Activated CD4-positive, alpha-beta T cell treated with anti-CD3 and anti-CD28 coated beads, Interleukin-10, Interleukin-2, amounts not matched to agents 100 ng/mL and 50 ng/mL, durations not matched to agents 16 hours and 8 hours (primary cell): ENCODE measurements at places on chromosomes 5 and 9.

GRCh38 chr9:120820095-120820494, 22.6 kb downstream of the PSMD5 start:
- no peak for DNase-seq

GRCh38 chr9:107948601-107949000, 459.0 kb upstream of the KLF4 start:
- no peak for DNase-seq

DNA sequence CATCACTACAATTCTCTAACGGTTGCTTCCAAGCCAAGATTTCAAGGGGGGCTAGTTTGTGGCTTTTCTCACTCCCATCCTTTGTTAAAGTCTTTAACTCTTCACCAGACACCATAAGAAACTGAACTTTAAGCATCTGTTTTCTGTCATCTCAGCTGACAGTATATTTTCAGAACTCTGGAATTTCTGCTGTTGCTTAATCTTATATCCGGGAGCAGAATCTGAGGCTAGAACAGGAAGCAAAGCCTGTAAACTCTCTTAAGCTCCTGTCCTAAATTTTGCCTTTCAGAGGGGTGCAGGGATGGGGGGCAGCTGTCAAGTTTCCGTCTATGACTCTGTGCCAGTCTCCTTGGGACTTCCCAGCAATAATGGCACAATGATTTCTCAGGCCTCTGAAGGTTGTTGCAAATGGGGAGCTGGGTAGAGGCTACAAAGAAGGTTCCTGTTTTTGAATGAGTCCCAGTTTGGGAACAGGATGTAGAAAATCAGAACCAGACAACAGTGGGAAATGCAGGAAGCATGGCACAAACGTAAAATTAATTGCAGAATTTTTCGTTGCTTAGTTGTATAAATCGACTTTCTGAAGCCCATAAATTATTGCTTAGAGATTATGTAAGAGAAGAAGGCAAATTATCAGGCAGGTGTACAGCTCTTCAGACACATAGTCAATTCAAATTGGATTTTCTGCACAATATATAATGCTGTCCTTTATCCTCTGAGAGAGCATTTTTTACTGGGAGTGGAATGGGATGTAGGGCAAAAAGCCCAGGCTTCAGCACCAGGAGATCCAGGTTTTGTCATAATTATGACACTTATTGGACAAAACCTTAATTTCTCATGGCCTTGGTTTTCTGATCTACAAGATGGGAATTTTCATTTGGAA, 430.9 kb downstream of the DMAC1 start:
- no peak for DNase-seq

DNA sequence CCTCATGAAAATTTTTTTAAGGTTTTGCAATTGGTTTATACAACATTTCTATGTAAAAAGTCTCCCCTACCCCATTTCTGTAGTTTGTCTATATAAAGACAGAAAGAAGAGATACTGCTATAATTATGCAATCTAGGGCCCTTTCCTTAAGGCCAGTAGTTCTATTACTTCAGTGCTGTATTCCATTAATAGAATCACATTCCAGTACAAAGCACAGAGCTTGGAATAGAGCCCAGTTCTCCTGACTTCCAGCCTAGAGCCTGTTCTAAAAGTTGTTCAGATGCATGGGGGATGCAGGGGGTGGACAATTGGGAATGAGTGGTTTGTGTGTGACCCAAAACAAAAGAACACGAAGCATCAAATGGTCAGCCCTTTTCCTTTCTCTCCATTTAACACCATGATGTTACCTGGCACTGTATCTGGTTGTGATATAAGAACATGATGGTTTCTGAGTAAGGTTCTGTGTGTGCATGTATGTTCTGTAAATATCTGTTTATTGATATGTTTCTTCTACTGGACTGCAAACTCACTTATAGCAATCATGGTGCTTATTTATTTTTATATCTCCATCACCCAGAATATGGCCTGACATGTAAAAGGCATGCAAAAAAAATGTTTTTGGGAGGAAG, 8.2 kb upstream of the GRAMD2B start:
- DNase-seq = no peak

DNA sequence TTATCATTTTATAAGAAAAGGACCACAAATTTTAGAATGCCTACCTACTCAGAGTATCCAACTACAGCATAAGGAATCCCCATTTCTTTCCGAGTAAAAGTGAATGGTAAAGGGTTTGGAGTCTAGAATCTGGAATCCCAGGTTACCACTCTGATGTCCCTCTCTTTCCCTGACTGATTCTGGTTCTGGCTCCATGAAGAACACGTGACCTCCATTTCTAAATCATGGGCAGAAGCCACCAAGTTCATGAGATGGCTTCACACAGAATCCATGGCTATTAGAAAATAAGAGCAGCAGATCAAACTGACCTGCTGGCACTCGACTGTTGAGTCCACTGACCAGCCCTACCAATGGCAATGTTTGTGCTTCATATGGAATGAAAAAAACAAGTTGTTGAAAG, 40.7 kb downstream of the PFDN1 start:
- no peak for DNase-seq

- no peak for DNase-seq
Measured at GRCh38 chr5:108295578-108296368, 86.1 kb downstream of the FBXL17 start.

GRCh38 chr5:100519075-100519474, 16.1 kb upstream of the FAM174A start:
- no peak for DNase-seq

- DNase-seq = peak; percentile 87
Measured at GRCh38 chr5:142016556-142016955, 3.7 kb upstream of the GNPDA1 start.

- no peak for DNase-seq
Measured at GRCh38 chr5:34707451-34708107, 51.5 kb downstream of the RAI14 start.

GRCh38 chr9:29198861-29199260, 1625.6 kb upstream of the C9orf72 start:
- DNase-seq = no peak

- DNase-seq = no peak
Measured at GRCh38 chr5:994272-994607, 14.4 kb upstream of the NKD2 start.

DNA sequence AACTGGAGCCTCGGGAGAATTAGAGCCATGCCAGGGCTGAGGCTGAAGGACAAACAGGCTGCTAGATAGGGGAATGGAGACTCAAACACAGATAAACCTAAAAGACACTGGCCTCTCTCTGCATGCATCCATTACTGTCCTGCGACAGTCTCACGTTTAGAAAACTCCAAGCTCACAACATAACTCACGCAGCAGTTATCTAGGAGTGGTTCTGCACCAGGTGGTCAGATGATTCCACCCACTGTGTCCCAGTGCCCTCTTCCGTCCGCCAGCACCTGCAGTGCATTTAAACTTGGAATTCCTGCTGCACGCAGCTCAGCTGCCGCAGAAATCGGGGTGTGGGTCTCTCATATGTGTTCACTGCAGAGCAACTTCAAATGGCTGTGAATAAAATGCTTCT, 272.6 kb upstream of the IRX2 start:
- DNase-seq = no peak

GRCh38 chr9:134235366-134235765, 71.0 kb upstream of the RNU6ATAC start:
- DNase-seq = no peak

DNA sequence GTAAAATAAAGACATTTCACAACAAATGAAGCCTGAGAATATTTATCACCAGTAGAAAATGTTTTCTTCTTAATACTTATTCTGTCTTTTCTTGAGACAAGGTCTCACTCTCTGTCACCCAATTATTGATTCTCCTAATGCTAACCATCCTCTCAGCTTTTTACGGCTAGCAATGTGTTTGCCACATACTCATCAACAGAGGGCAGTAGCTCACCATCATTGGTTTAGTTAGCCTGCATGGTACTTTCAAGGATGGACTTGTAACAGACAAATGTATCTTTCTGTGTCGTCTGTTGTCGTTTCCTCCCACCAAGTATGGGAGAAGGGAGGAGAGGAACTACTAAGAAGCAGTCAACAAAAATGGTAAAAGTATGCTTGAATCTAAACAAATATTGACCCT, 5.9 kb upstream of the ACO1 start:
- peak; percentile 72 for DNase-seq

- no peak for DNase-seq
Measured at GRCh38 chr5:171954721-171955120, 51.7 kb downstream of the FBXW11 start.

- peak; percentile 71 for DNase-seq
Measured at GRCh38 chr5:143775258-143775657, 36.7 kb upstream of the HMHB1 start.
